NCI-H187 (cell line): ENCODE measurements at places on chromosomes 4 and X.

GRCh38 chr4:13836946-13837912, 209.7 kb upstream of the BOD1L1 start:
- DNase-seq = no peak

DNA sequence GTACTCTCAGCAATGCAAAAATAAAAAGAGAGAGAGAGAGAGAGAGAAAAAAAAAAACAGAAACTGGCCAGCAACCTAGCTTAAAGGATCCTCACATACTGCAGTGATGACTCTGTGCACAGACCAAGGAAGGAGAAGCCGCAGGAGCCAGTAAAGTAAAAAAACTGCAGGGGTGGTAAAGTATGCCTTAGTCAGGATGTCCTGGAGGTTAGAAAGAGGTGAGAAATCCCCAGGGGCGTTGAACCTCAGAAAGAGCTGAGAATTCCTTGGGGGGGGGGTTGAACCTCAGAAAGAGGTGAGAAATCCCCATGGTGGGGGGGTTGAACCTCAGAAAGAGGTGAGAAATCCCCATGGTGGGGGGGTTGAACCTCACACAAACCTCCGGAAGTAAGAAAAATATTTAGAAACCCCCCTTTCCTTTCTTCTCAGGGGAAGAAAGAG, 48.0 kb downstream of the MAGEA9 start:
- no peak for DNase-seq

- no peak for DNase-seq
Observed at GRCh38 chr4:165905405-165906027, 32.5 kb downstream of the TLL1 start.

DNA sequence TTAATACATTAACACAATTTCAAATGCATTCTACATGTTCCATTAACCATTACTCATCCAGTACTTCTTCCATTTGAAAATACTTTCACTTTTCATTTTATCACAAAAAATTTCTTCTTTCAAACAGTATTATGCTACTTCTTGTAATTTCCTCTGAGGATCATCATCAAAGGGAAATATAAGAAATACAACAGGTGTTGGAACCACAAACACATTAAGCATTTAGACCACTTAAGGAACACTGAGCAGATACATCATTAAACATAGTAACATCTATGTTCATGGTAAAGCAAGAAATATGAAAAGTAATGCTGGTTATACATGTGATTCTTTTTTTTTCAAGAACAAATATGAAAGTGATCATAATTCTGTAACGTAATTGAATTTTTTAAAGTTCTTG, 2207.0 kb downstream of the ARAP2 start:
- no peak for DNase-seq

DNA sequence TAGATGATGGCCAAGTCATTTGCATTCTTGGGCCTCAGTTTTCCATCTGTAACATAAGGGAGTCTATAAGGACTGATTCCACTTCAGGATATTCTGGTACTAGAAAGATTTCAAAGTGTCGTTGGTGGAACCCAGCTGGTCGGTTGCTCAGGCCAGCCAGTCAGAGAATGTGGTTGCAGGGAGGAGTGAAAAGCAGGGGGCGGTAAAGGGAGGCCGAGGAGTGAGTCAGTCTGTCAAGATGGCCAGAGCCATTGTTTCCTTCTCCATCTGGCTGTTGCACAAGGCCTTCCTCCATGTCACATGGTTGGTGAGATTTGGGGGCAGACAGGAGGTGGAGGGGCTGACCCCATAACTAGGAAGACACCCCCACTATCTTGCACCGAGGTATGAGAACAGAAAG, 38.2 kb downstream of the STARD8 start:
- DNase-seq = no peak

- no peak for DNase-seq
Observed at GRCh38 chr4:106149026-106149425, 167.0 kb downstream of the TBCK start.

DNA sequence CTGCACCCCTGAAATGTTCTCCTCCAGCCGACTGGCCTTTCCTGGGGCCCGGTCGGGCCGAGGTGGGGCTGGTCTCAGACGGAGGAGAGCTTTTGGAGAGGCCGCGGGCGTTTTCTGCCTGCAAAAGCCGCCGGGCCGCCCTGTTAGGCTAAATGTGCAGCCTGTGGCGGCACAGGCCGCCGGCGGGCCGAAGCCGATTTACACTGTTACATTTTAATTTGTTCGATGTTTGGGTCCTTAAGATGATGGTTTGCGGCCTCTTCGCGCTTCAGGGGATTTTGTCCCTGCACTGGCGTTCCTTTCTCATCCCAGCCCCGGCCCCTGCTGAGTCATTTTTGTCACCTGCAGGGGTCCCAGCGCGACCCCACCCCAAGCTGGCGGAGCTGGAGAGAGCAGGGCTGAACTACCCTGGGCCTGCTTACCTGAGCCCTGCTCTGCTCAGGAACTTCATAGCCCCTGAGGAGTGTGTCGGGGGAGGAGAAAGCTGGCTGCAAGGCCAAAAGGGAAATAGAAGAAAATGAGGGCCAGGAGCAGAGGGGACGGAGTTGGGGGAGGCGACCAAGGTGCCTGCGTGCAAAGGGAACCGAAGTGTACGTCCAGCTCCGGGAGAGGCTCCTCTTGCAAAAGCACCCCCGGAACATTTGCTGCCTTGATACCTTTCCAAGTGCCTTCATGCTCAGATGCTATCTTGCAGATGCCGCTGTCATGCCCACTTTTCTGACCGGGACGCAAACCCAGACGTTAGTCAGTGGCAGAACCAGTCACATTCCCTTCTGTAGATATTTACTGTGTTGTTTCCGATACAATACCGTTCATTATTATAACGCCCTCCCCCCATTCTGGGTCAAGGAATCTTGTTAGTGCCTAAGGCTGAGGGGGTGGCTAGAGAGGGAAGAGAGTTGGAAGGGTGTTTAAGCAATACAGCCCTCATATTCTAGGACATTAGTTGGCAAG, 977 bp upstream of the RBBP7 start:
- no peak for DNase-seq

DNA sequence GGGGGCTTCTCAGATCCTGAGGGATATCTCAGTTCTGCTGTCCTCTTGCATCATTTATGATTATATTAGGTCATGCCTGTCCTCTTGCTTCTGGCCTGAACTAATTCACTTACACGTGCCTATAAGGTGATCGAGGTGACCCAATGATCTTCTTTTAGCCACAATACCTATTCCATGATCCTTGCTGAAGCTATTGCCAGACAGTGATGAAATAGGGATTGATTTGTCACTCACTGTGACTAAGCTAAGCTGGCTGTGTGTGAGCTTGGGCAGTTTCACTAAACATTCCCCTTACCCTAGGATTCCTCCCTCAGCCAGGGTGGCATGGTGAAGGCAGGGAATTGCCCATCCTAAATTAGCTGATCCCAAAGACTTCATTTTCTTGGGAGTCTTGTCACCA, 19.0 kb downstream of the HADH start:
- DNase-seq = no peak

GRCh38 chr4:109172301-109172700, 130.2 kb downstream of the COL25A1 start:
- DNase-seq = no peak

GRCh38 chr4:146577111-146577510, 55.4 kb upstream of the SLC10A7 start:
- DNase-seq = no peak

GRCh38 chr4:26780539-26780938, 80.1 kb upstream of the STIM2 start:
- no peak for DNase-seq

GRCh38 chr4:163474027-163474426, 473 bp upstream of the TKTL2 start:
- no peak for DNase-seq

GRCh38 chrX:35101901-35102300, 159.3 kb downstream of the FAM47B start:
- DNase-seq = no peak

GRCh38 chr4:77599378-77599777, 6.2 kb upstream of the CXCL13 start:
- DNase-seq = no peak

- DNase-seq = no peak
Observed at GRCh38 chr4:114827651-114828050, 229.0 kb downstream of the UGT8 start.

DNA sequence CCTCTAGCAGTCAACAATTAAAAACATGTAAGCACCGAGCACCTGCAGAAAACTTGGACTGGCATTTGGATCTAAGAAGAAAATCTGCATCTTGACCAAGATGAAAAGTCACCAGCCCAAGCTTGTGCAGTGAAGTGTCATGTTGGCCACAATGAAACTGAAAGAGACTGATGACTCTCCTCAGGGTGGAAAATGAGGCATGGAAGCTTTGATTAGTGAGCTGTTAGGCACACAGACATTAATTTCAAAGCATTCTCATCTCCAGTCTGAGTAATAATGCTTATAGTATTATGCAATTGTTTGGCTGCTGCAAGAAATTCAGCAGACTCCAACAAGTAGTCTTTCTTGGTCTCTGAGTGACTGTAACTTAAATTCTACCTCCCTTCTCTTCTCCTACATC, 150.1 kb downstream of the AR start:
- DNase-seq = no peak

- DNase-seq = no peak
Observed at GRCh38 chr4:177809791-177810190, 367.6 kb upstream of the AGA start.

GRCh38 chr4:158327525-158327924, 117.2 kb downstream of the TMEM144 start:
- DNase-seq = no peak

DNA sequence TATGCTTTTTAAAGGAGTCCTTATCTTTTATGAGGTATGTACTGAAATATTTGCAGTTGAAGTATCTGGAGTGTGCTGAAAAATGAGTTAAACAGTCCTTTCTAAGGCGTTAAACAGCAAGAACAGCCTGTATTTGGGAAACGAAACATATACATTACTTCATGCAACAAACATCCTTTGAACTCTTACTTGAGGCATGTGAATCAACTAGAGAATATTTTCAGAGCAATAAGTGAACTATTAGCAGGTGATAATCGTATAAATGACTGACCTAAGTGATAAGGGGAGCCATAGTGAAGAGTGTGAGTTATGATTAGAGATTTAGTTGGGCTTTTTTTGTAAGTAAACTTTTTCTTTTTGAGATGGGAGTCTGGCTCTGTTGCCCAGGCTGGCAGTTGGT, 45.9 kb upstream of the RHOH start:
- DNase-seq = no peak

DNA sequence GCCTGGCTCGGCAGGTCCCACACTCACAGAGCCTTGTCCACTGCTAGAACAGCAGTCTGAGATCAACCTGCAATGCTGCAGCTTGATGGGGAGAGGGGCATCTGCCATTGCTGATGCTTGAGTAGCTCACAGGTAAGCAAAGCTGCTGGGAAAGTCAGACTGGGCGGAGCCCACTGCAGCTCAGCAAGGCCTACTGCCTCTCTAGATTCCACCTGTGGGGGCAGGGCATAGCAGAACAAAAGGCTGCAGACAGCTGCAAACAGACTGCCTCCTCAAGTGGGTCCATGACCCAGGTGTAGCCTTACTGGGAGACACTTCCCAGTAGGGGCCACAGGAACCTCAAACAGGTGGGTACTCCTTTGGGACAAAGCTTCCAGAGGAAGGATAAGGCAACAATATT, 110.6 kb upstream of the ADAMTS3 start:
- peak; percentile 44 for DNase-seq

- no peak for DNase-seq
Observed at GRCh38 chr4:84952004-84952403, 14.5 kb downstream of the WDFY3 start.

- DNase-seq = no peak
Observed at GRCh38 chr4:11198516-11199305, 230.0 kb downstream of the HS3ST1 start.

GRCh38 chr4:22515888-22516541, at the start of gene ADGRA3:
ADGRA3 (minus strand) TSS chr4:22516066; CDS start chr4:22515784, 282 bp downstream.
- DNase-seq = peak; percentile 54
